ENCODE measurements at places on chromosomes 5 and 9. TPM values are rescaled to one million over a fixed set of nuclear protein-coding genes. Genes with fewer than 3 reads are reported as not detected.

- DNase-seq = no peak
- peaks cover 35% of the 10 kb centered on the region for H3K27me3 ChIP-seq
- H3K4me1 ChIP-seq = no peaks in the 10 kb centered on the region
- no peaks in the 10 kb centered on the region for H3K36me3 ChIP-seq
These were observed 45.0 kb downstream of the TSPAN17 start for GRCh38 chr5:176692326-176692725.

DNA sequence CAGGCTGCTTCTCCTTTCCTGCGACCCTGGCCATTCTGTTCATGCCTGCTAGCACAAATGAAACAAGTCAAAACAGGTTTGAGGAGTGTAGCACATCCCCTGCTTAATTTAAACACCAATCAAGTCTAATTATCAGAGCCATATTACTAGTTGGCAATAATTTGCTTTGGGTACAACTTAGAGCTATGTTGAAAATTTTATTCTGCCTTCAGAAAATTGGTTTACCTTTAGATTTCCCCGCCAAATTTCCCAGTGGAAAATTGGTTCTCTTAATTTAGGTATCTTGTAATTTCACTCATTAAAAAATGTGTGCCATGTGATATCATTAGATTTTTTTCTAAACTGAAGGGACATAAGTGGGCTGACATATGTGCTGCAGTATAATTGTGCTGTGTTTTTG is 265.8 kb downstream of the MAST4 start:
- peaks cover 10% of the 10 kb centered on the region for H3K4me1 ChIP-seq
- no peak overlapping the region for H3K27ac ChIP-seq
- no peak overlapping the region for H3K4me3 ChIP-seq
- peaks cover 23% of the 10 kb centered on the region for H3K27me3 ChIP-seq
- H3K36me3 ChIP-seq = no peaks in the 10 kb centered on the region

DNA sequence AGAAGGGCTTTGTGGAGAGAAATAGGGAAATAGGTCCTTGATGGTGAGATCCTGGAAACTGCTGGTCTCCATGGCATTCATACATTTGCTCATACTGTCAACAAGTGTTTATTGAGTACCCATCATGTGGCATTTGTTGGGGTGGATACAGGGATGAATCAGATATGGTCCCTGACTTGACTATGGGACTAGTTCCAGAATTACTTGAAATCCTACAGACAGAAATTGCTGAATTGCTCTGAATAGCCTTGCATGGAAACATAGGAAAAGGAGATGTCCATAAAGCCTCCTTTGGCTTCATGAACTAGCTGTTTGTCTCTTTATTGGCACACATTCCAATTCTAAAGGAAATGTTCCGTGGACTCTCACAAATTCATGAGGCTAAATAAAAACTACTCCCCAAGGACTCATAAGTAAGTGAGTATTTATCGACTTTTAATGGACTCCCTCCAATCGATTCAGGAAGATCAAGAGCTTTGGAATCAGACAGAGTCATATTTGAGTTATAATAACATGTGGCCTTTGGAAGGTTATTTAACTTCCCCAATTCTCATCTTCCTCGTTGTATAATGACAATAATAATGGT is 122.4 kb upstream of the C6 start:
- H3K27ac ChIP-seq = no peak overlapping the region
- no peaks in the 10 kb centered on the region for H3K4me1 ChIP-seq
- H3K4me3 ChIP-seq = no peak overlapping the region
- no peaks in the 10 kb centered on the region for H3K27me3 ChIP-seq
- no peak for DNase-seq
- no peaks in the 10 kb centered on the region for H3K36me3 ChIP-seq

DNA sequence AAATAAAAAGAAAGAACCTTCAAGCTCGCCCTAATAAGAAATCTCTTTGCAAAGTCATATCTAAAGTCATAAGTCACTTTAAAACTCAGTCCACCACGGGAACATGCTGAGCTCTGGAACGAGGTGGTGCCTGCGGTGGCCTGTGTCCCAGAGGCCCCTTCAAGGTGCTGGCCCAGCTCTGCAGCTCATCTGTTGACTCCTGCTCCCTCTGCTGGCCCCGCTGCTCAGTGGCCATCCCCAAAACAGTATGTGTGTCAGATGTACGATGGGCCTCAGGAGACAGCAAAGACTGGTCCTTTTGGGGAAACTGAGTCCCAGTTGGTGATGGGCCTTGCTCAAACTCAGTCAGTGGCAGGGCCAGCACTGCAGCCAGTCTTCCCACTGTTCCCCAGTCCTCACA is 22.8 kb upstream of the FOXB2 start:
- no peak for DNase-seq
- no peak overlapping the region for H3K27ac ChIP-seq
- H3K4me3 ChIP-seq = no peak overlapping the region
- H3K4me1 ChIP-seq = no peaks in the 10 kb centered on the region
- no peaks in the 10 kb centered on the region for H3K36me3 ChIP-seq

The TTC33 gene
- total RNA-seq = 16.2 TPM

Measured in activated CD4-positive, alpha-beta T cell treated with anti-CD3 and anti-CD28 coated beads, Interleukin-2, amount 10 ng/mL, durations not matched to agents 7 days and 5 days (primary cell).